Transverse colon (tissue), 4 donors: ENCODE measurements at places on chromosomes 16 and 17.

GRCh38 chr16:80986557-80986956 lies 20.1 kb downstream of the CMC2 start:
- DNase-seq = no peak

DNA sequence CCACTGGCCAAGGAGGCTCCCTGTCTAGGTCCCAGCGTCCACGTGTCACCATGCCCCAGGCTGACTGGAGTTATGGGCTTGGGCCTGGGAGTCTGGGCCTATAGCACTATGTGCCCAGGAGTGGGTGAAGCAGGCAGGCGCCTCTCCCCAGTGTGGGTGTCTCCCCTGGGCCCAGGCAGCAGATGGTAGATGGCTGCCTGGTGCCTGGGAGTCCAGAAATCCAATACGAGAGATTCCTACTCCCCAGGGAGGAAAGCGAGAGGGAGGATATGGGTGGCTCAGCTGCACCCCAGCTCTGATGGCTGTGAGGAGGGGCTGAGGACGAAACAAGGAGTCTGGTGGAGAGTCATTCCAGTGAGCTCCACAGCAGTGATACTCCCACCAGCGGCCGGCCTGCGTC lies 5.0 kb downstream of the KCNH6 start:
- DNase-seq = no peak

- DNase-seq = no peak
Measured at GRCh38 chr16:53142823-53143568, 88.2 kb downstream of the CHD9 start.

GRCh38 chr17:6374761-6375312 lies 60.1 kb downstream of the AIPL1 start:
- DNase-seq = no peak

- no peak for DNase-seq
Measured at GRCh38 chr17:50241431-50241830, 32.8 kb upstream of the TMEM92 start.

DNA sequence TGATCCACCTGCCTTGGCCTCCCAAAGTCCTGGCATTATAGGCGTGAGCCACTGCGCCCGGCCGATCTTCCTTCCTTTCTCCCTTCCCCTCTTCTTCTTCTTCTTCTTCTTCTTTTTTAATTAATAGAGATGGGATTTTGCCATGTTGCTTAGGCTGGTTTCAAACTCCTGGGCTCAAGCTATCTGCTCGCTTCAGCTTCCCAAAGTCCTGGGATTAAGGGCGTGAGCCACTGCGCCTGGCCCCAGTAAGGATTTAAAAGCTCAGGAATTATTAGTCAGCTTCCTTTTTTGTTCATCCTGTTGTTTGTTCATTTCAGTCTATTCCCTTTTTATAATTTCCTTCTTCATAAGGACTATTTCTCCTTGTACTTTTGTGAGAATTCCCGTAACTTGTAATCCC lies 32.7 kb upstream of the LRRC37A start:
- DNase-seq = no peak

GRCh38 chr17:19301274-19301951 lies 61.1 kb downstream of the B9D1 start:
- DNase-seq = peak; percentile 78

DNA sequence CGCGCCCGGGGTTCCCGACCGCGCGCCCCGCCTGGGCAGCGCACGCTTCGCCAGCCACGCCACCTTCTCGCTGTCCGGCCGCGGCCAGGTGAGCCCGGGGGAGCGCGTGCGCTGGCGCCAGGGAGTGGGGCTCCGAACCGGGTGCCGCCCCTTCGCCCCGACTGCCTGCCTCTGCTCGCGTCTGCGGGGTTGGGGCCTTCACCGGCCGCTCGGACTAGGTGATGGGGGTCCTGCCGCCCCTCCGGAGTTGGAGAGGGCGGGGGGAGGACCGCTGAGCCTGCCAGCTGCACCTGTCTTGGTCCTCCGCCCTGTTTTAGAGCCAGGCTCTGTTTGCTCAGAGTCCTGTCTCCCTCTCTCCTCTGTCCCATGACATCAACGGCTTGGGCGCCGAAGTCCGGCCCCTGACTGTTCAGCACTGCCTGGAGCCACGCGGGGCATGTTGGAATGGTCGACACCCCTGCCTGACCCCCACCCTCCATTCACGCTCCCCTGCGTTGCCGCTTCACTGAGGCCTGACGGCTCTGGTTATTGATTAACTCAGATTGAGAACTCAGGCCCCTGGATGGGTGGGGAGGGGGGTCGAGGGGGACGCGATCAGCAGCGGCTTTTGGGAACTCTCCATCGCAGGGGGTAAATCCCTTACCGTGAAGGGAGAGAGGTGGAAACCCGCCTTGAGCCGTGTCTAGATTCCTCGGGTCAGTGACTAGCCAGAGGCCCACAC lies 748 bp downstream of the SMTNL2 start:
- no peak for DNase-seq

DNA sequence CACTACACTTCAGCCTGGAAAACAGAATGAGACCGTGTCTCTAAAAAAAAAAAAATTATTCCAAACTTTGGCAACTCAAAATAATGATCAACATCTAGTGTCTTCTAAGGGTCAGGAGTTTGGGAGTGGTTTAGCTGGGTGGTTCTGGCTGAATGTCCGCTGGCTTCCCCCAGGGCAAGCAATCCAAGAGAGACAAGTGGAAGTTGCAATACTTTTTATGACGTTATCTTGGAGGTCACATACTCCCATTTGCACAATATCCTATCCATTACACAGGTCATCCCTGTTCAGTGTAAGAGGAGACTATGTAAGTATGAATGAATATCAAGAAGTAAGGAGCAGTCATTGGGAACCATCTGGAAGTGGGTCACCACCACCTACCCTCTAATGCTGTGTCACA lies 15.2 kb upstream of the CLEC3A start:
- no peak for DNase-seq

- DNase-seq = no peak
Measured at GRCh38 chr17:29747660-29748059, 124.9 kb upstream of the CORO6 start.

DNA sequence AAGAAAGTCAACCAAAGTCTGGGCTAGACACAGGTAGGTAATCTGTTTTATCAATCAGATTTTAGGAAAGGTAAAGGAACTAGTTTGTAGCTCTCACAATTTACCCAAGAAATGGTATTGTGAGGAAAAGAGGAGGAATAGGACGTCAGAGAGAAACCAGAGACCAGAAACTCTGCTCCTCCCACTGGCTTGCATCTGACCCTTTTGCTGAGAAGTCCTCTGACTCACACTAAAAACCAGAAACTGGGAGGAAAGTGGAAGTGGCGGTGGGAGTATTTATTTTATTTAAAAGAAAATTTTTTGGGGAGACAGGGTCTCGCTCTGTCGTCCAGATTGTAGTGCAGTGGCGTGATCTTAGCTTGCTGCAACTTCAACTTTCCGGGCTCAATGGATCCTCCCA lies 38.0 kb upstream of the MNT start:
- DNase-seq = no peak

DNA sequence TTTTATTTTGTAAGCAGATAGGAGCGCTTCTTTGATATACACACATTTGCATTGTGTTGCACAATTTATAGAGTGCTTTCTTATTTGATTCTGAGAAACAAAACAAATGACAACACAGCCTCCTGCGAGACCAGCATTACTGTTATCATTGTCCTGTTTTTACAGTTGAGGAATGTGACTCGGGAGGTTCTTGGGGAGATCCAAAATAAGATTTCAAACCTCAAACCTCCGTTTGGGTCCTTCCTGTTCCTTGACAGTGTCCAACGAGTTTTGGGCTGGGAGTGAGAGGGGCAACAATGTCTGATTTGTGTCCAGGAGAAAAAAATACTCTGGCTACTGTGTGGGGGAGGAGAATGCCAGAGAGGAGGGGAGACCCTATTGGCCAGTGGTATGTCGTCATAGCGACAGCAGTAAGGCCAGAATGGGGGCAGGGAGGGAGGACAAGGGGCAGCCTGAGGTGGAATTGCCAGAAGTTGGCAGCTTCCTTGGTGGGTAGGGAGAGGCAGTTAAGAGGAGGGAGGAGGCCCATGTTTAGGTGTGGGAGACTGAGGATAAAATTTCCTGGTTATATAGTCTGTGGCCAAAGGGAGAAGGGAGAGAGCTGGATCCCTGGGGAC lies 45.5 kb downstream of the TMEM132E start:
- no peak for DNase-seq

DNA sequence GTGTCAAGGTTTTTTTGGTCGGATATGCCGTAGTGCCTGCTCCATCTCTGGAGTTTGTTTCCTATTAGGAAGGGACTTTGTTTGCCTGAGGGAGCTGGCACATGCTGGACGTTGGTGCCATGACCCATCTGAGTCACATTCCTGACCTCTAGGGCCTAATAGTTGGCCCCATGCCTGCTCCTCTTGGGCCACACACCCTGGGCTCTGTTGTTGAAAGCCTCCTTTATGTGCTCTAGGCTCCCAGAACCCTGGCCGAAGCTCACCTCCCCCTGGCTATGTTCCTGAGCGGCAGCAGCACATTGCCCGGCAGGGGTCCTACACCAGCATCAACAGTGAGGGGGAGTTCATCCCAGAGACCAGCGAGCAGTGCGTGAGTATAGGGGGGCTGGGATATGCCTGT lies 18.4 kb downstream of the LIMD2 start:
- no peak for DNase-seq

- no peak for DNase-seq
Measured at GRCh38 chr17:12985431-12986293, 32.2 kb downstream of the ELAC2 start.

- DNase-seq = no peak
Measured at GRCh38 chr16:80792031-80792430, 12.4 kb downstream of the CDYL2 start.

GRCh38 chr17:45925311-45925710 lies 31.0 kb downstream of the MAPT start:
- no peak for DNase-seq

DNA sequence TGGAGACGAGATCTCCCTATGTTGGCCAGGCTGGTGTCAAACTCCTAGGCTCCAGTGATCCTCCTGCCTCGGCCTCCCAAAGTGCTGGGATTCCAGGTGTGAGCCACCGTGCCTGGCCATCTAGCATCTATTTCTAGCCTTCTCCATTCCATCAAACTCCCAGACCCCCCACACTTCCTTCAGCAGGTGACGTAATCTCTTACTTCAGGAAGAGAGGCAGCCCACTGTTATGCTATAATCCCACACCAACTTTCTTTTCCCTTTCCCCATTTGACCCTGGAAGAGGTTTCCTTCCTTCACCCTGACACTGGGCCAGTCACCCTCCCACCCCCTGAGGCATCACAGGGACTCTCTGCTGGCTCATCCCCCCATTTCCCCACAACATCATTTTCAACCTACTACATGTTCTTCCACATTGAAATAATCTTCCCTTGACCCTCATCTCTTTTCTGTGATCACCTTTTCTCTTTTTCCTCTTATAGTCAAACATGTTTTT lies 7.6 kb downstream of the ITGA2B start:
- DNase-seq = no peak

- DNase-seq = peak; percentile 58
Measured at GRCh38 chr17:1555651-1556471, 6.7 kb downstream of the PITPNA start.

DNA sequence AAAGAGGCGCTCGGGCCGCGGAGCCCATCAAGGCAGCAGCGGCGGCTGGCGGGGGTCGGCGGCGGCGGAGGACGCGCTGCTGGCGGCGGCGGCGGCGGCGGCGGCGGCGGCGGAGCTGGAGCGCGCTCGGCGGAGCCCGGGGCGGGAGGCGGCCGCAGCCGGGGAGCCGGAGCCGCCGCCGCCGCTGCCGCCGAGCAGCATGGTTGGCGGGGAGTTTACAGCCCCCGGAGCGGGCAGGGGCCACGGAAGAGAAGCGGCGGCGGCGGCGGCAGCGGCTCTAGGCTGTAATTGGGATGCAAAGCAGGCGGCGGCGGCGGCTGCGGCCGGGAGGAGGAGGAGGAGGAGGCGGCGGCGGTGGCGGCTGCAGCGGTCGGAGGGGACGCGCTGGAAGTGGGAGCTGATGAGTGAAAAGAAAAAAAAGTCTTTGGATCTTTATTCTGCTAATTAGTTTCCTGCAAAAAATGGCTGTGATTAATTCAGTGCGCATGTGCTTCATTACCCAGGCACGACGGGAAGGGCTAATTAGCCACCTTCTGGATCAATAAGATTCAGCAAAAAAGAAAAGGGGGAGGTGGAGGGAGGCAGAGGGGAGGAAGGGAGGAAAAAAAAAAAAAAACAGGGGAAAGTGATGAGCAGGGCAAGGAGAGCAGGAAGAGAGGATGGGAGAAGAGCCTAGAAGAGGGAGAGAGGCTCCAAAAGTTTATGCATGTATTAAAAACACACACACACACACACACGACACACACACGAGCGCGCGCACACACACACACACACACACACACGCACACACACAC lies 10.9 kb upstream of the ZFHX3 start:
- no peak for DNase-seq

DNA sequence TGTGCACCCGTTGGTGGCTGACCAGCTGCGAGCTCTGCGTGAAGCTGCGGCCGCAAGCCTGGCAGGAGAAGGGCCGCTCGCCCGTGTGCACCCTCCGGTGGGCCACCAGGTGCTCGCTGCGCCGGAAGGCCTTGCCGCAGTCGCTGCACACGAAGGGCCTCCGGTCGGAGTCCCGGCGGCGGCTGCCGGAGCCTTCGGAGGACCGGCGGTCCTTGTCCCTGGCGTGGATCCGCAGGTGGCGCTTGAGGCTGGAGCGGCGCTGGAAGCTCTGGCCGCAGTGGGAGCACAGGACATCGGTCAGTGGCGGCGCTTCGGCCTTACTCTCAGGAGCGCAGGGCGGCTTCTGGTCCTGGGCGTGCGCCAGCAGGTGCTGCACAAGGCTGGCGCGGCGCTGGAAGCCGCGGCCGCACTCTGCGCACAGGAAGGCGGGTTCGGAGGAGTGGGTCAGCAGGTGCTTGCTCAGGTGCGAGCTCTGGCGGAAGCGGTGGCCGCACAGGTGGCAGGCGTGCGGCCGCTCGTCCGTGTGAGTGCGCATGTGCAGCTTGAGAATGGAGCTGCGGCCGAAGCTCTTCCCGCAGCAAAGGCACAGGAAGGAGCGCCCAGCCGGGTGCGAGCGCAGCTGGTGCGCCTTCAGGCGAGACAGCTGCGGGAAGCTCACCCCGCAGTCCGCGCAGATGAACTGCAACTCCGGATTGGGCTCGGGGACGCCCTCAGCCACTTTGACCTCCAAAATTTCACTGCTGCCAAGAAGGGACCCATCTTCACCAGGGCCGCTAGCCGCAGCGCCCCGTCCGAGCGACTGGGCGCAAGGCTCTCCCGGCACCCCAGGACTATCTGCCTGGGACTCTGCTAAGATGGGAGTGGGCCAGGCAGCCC lies 9.1 kb downstream of the ZSCAN10 start:
- no peak for DNase-seq

GRCh38 chr16:86270696-86271095 lies 239.6 kb upstream of the FOXF1 start:
- no peak for DNase-seq
